ENCODE measurements at places on chromosomes 4 and X. TPM values are rescaled to one million over a fixed set of nuclear protein-coding genes. Genes with fewer than 3 reads are reported as not detected.

- DNase-seq: no peak
Observed at GRCh38 chr4:29259556-29259955, 1460.6 kb upstream of the PCDH7 start.

DNA sequence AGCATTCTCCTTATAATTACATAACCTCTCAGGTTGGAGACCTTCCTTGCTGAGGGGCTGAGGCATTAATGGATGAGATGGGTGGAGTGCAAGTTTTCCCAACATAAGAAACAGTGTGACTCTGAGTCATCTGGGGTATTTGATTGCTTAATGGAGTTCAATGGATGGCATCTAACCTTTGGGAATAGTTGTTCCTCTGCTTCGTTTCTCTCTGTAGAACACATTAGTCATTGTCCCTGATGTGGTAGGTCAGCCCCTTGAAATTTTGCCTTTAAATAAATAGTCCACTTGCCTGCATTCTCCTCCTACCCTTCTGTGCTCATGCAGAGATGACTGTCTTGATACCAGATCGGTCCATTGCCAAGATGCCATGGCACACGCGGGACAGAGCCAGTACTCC is 38.6 kb downstream of the SLITRK2 start:
- no peak for DNase-seq

The KLKB1 gene
- 0.17 TPM for total RNA-seq

GRCh38 chr4:143026459-143027170 is 158.1 kb upstream of the USP38 start:
- no peak for DNase-seq

DNA sequence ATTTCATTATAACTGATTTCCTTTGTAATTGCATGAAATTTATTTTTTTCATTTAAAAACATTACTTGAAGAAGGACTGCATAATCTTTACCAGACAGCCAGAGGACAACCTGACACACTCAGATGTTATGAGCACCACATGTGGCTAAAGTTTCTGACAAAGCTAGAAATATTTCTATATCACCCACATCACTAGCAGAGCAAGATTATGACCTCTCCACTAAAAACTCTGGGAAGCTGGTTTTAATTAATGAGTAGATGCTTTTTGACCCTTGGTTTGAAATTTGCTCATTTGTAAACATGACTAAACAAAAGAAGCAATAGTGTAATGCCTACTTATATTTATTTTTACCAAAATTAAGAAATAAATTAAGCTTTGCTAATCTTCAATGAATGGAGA is 661.5 kb upstream of the EPHA5 start:
- DNase-seq: no peak

GRCh38 chr4:150217808-150218207 is 139.6 kb downstream of the DCLK2 start:
- no peak for DNase-seq

DNA sequence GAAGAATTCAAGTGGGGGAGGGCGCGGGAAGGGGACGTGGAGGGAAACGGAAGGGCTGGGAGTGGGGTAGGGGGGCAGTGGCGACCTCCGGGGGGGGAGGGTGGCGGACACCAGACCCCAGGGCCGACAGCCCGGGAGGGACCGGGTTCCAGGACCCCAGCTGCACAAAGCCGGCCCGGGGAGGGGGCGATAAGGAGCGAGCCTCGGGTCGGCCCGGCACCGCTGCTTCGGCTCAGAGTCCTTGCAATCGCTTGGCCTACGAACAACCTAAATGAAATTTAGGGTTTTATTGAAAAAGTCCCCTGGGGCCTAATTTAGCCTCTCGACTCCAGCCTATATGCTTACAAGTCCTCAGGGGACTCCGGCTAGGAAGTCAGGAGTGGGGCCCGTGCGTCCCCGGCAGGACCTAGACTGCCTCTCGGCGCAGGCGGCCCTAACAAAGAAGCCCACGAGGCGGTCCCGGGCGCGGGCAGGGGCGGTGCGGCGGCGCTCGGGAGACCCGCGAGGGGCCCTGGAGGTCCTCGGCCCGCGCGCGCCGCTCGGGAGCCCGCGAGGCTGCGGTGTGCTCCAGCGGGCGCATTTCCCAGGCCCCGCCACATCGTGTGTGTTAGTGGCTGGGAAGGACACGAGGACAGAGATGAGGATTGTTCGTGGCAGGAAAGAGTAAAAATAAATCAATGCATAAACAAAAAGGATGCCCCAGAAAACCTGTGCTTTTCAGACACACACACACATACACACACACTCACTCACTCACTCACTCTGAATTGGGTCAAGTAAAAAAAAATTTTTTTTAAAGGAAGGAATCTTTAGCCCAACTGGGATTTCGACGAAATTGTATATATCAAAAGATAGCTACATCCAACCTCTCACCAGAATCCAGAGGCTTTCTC is 70.0 kb downstream of the MGST2 start:
- no peak for DNase-seq

- no peak for DNase-seq
Observed at GRCh38 chr4:94516067-94516466, 64.3 kb downstream of the PDLIM5 start.

DNA sequence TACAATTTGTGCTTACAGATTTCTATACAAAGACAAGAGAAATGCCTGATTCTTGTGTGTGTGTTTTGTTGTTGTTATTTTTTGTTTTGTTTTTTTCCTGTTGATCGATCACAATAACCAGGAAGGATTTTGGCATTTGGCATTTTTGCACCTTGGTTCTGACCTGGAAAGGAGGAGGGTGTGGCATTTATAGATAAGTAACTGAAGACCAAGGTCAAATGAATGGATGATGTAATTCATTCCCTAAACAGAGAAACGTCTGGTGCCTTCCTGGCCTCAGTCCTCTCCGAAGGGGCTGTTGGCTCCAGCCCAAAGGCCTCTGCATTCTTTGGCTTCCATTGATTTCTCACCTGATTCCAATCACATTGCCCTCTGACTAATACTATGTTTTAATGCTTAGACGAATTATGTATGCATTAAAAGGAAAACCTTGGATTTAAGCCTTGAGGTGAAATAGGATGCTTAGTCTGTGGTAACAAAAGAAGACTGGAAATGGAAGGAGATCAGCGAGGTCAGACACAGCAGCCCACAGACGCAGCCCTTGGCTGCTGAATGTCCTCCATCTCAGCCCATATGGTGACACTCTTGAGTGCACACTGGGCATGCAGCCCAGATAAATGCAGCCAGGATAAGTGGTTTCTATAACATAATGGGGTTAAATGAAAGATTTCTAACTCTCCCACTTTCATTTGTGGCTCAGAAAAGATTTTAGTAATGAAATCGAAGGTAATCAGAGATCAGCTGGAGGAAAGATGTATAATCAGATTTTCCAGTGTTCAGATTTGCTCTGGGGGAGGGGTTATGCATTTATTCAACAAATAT is 60.5 kb upstream of the TRIM2 start:
- no peak for DNase-seq

Measured in chondrocyte (in vitro differentiated cells).